ENCODE measurements at places on chromosomes 7 and 10.

DNA sequence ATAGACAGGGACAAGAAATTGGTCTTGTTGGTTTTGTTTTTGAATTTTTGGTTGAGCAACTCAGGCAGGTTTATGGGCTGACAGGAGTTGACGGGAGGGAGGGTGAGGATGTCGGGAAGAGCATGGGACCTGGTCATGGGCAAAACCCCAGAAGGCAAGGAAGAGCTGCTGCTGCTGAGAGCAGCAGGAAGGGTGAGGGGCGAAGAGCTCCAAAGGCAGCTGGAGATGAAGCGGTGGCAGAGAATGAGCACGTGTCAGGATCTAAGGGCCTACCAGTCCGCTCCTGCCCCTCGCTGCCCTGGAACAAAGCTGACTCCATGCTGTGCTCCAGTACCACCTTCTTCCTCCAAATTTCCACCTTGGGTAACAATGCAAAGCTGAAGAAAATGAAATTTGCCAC lies 84.3 kb downstream of the ARHGAP22 start:
- no peak for DNase-seq

- DNase-seq: no peak
Observed at GRCh38 chr10:95511314-95511713, 49.9 kb downstream of the SORBS1 start.

- no peak for DNase-seq
Observed at GRCh38 chr10:44937196-44938005, 22.2 kb upstream of the RASSF4 start.

GRCh38 chr10:114825513-114826253 lies 4.1 kb downstream of the FHIP2A start:
- no peak for DNase-seq

DNA sequence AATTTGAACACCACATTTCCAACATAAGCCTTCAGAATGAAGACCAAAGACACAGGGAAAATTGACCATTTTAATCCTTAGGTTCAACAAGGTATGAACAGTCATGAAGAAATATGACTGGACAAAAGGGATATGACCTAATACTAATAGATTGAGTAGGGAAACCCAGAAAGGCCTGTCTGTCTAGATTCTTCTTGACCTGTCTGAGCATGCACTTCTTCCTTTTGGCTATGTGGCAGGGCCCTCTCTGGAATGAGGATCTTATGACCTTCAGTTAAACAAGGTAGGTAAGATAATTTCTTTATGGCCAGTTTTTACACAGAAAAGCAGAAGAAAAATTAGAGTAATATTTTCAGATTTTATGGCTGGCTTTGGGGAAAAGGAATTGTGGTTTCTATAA lies 3.0 kb upstream of the PHYHIPL start:
- no peak for DNase-seq

GRCh38 chr7:157434701-157435100 lies 97.9 kb downstream of the DNAJB6 start:
- no peak for DNase-seq

DNA sequence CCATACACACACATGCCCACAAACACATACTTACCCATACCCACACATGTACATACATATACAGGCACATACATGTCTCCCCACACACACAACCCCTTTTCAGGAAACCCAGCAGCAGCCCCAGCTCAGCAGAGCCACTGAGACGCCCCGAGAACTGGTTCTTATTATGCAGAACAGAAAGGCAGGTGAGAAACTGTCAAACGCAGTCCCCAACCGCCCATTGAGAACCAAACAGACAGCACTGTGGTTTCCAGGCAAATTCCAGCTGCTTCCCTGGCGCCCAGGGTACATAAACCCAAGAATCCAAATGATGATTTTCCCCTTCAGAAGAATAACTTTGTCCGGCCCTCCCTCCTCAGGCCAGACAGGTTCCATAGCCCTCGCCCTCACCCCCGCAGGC lies 366.6 kb upstream of the ZMIZ1 start:
- no peak for DNase-seq

- DNase-seq: no peak
Observed at GRCh38 chr7:121329191-121330052, 622 bp downstream of the WNT16 start.

GRCh38 chr7:3301831-3302618 lies 973 bp downstream of the SDK1 start:
- no peak for DNase-seq

All from glomerular endothelial cell (primary cell).